ENCODE measurements at places on chromosomes 6 and 20. TPM values are rescaled to one million over a fixed set of nuclear protein-coding genes. Genes with fewer than 3 reads are reported as not detected.

DNA sequence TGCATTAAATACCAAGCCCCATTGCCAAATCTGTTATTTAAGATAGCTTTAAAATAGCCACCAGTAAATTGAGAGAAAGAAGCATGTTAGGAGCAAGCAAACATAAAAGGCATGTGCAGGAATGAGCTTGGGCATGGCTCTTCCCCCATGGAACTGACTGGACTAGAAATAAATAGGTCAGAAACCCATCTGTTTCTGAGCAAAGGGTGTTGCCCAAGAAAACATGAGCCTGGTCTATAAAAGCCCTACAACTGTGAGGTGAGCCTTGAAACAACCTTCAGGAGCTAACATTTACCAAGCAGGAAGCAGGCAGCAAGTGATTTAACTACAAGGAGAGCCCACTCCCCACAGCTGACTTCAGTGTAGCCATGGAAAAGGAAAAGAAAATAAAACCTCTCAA lies 126.3 kb downstream of the C6orf118 start:
- DNase-seq, result peak; percentile 37

DNA sequence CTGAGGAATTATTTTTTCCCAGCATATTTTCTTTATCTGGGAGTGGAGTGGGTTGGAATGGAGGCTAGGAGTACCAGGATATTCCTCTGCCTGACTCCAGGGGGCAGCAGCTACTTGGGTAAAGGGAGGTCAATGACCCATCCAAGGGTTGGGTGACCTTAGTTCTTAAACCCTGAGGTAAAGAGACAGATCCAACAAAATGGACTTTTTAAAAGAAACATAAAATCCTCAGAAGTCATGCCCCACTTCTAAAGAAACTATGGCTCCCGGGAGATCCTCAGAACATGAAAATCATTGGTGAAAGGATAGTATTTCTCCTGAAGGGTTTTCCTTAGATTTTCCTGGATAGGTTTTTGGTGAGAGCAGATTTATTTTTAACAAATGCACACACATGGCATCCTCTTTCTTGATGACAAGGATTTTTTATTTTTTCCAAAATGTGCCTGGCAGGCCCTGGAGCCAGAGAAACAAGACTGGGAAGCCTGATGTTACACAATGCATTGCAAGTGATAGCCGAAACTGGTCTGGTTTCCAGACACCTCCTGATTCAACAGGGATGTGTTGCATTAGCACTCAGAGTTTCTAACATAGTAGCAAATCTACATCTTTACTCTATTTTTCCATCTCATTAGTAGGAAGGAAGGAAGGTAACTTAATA lies 240.9 kb upstream of the BTBD3 start:
- DNase-seq, result peak; percentile 42

The PDE10A gene
- total RNA-seq, result 21.6 TPM

The RPP40 gene
- total RNA-seq, result 53.4 TPM
